Left lung (tissue), 14 donors: ENCODE measurements at places on chromosomes 4 and X. TPM values are rescaled to one million over a fixed set of nuclear protein-coding genes. Genes with fewer than 3 reads are reported as not detected.

GRCh38 chr4:10456595-10457254, 501 bp downstream of the ZNF518B start:
- DNase-seq = peak; percentile 65

DNA sequence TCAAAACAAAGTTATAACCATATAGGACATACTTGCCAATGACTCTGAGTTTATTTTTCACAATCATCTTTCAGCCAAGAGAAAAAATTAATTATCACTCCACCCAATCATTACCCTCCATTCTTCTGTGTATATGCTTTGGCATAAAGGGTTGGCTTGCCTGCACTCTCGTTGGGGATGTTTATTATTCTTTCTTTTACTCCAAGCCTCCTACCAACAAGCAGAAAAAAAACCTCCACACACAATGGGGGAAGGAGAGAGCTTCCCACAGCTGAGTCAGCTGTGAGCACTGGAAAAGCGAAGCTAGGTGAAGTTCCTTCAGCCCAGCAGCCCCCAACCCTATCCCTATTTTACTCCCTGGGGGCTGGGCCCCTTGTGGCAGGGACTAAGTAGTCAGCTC, 1.5 kb downstream of the OPHN1 start:
- no peak for DNase-seq

DNA sequence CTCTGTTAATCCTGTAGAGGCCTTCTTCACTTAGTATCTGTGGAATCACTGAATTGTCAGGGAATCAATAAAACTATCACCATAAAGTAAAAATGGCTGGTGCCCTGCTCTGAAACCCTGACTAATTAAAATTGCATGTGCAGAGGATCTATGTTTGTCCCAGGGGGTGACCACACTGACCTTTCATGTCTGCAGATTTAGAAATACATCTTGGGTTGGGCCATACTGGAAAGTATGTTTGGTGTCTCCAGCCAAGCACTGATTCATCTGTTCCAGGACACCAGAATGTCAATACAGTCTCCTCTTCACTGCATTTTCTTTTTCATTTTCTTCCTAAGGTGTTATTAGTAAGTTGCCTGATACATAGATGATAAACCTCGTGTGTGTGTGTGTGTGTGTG, 490.9 kb upstream of the INTU start:
- DNase-seq = no peak

- DNase-seq = no peak
These were observed 41.8 kb downstream of the ADRA2C start for GRCh38 chr4:3807822-3808496.

Gene ADH6
- total RNA-seq = not detected
